ENCODE measurements at places on chromosomes 12 and 14.

- no peak for DNase-seq
These were observed 86.9 kb downstream of the RIN3 start for GRCh38 chr14:92600318-92601053.

- no peak for DNase-seq
These were observed 96.1 kb upstream of the DIO3 start for GRCh38 chr14:101464984-101465794.

DNA sequence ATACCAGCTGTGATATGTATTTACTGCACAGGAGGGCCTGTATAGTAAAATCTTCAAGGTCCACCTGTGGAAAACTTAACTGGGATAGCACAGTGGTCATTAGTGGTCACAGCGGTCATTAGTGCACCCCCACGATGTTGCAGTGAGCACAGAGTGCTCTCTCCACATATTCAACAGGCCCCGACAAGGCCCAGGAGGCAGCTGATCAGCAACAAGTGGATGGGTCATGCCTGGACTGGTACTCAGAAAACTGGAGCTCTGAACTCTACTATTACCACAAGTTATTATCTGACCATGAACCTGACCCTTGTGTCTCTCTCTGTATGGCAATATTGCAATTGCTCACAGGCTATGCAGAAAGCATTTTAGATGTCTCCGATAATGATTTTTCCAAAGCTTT, 129.5 kb downstream of the SLC35F4 start:
- no peak for DNase-seq

GRCh38 chr14:28744126-28744525, 22.5 kb upstream of the FOXG1 start:
- no peak for DNase-seq

- no peak for DNase-seq
These were observed 16.7 kb upstream of the TMEM106C start for GRCh38 chr12:47946413-47947323.

- no peak for DNase-seq
These were observed 75.0 kb upstream of the HIF1A start for GRCh38 chr14:61620130-61620946.

- no peak for DNase-seq
These were observed 535.3 kb downstream of the GALC start for GRCh38 chr14:87457720-87458119.

- DNase-seq: no peak
These were observed 90.5 kb downstream of the SLC2A13 start for GRCh38 chr12:40015345-40015744.

Data from stimulated activated CD8-positive, alpha-beta memory T cell treated with anti-CD3 and anti-CD28 coated beads, Interleukin-4, amount 100 ng/mL, for 1 hour (primary cell).